ENCODE measurements at places on chromosomes 1 and 21.
A peak's percentile ranks its signal among the peaks of the same experiment; 100 is the strongest.

GRCh38 chr1:202628646-202629215, 81.5 kb downstream of the SYT2 start:
- DNase-seq, result no peak

GRCh38 chr1:46622344-46622743, 5.7 kb upstream of the MOB3C start:
- DNase-seq, result no peak

DNA sequence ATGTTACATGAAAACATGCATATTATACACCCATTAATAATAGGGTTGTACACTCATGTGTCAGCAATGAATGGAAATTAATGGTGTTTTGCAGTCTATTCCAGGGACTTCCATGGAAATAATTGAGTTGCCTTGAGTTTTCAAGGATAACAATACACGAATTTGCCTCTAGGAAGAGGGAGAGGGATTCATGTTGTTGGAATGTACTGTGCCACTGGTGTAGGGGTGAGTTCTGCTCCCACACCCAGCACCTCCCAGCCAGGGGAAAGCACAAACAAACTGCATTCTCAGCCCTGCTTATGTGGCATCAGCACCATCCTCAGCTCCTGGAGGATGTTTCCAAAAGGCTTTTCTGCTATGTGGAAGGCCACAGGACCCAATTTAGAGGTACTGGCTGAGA, 57.8 kb downstream of the BCAR3 start:
- peak; percentile 76 for DNase-seq

- DNase-seq, result no peak
Observed at GRCh38 chr21:25169370-25169769, 437.9 kb downstream of the MRPL39 start.

GRCh38 chr1:6181347-6181770, 1.2 kb upstream of the CHD5 start:
- peak; percentile 14 for DNase-seq

DNA sequence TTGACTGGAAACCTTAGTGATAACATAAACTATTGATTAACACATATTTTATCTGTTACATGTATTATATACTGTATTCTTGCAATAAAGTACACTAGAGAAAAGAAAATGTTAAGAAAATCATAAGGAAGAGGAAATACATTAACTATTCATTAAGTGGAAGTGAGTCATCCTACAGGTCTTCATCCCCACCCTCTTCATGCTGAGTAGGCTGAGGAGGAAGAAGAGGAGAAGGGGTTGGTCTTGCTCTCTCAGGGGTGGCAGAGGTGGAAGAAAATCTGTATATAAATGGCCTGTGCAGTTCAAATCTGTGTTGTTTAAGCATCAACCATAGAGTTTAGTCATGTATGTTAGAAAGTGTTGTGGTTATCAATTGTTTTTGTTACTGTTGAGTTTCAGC, 66.1 kb upstream of the CHODL start:
- no peak for DNase-seq

GRCh38 chr1:109805486-109806165, 41.9 kb upstream of the EPS8L3 start:
- no peak for DNase-seq

GRCh38 chr1:147597010-147597409, 55.7 kb downstream of the BCL9 start:
- DNase-seq, result no peak

GRCh38 chr1:214165850-214166374, 115.0 kb upstream of the SMYD2 start:
- DNase-seq, result no peak

DNA sequence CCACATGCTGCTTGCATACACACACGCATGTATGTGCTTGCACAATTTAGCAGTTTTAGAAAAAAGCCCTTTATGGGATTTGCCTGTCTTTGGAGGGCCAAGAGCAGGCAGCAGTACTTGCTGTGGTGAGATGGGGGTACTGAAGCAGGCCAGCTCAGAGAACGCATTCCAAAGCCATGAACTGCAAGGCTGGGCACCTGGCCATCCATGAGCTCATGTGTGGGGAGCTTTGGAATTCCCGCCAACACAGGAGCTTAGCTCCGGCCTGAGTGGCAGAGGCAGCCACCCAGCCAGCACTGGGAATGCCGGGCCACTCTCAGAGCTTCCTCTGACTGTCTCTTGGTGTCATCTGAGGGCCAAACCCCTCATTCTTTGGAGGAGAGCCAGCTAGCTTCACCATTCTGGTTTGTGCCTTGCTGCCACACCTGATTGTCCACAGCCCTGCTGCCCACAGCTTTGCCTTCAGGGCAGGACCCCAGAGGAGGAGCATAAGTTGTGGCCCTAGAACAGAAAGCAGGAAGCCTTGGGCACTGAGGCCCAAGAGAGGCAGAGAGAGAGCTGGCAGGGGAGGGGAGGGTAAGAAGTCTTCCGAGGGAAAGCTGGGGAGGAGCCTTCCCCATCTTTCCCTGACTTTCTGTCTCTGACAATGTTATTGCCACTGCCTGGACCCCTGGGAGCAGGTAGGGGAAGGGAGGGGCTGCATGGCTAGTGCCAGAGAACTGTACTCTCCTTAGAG, 92.1 kb upstream of the POU3F1 start:
- peak; percentile 95 for DNase-seq

GRCh38 chr21:21200939-21201615, 202.9 kb downstream of the NCAM2 start:
- DNase-seq, result no peak

DNA sequence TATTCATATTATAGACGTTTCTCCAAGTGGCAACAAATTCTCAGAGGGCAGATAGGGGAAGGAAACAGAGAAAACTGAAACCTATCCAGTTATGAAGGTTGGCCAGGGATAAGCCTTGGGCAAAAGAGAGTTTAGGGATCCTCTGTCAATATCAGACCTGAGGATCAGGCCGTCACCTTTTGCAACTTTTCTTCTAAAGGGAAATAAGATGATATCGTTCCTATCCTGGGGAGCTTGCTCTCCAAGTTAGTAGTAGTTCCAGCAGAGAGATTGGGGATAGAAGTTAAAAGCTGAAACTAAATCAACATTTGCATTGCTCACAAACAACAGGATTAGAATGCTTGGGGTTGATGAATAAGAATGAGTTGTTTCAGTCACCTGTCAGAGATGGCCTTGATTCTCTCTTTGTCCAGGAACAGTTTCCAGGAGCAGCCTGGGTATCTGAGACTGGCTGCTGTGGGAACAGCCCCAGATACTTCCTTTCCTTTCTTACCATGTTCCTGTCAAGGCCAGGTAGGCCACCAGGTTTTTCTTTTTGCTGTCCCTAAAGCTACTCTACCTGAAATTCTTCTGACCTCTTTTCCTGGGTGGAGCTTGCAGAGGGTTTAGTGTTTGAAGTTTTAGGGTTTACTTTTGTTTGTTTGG, 2.5 kb downstream of the RIIAD1 start:
- DNase-seq, result no peak

DNA sequence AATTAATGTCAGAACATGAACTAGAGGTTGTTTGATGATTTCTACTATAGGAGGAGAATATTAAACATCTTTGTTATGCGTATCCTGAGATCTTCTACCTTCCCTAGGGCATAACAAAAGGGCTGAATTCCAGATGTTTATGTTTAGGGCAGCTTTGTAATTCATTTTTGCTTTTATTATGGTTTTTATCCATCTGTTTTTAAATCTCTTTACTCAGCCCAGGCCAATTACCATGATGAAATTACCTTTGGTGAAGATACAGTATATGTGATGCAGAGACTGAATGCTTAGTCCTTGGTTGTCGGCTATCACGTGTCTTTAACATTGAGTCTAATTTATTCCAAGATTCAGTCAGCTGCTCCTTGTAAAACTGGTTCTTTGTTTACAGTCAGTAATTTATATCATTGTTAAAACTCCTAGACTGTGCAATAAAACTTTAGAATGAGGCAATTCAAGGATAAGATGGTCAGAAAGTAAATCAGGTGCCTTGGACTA, 176.9 kb downstream of the CTH start:
- DNase-seq, result no peak

DNA sequence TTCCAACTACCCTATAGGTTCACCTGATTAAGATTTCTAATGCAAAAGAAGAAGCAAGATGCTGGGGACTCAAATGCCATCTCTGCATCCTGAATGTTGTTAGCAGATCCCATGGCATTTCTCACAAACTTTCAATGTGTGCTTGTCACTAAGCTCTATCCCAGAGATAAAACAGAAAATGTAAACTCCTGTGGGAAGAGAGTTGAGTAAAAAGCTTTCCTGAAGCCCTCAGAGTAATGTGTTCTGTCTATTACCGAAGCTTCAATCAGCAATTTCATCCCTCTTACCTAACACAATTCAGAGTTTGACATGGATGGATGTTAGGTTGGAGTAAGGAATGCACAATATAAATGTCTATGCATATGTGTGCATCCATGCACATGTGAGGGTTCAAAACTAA, 829.9 kb upstream of the PRMT6 start:
- DNase-seq, result no peak

GRCh38 chr1:231590453-231591198, 36.0 kb upstream of the DISC1 start:
- peak; percentile 71 for DNase-seq

DNA sequence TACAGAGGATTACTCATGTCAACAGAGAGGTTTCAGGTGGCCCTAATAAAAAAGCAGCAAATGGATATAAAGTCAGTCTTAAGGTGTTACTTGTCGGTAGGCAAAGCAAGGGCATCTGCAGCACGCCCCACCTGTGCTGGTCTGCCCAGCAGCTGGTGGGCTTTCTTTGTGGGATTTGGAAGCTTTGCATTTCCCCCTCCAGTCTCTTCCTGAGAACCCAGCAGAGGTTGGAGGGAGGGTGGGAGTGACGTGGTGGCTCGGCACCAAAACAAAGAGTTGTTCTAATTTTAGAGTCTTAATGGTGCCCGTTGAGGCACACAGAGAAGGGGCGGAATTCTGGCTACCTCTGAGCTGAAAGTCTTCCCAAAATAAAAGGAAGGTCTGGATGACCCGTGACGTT, 4.8 kb upstream of the PCBP3 start:
- DNase-seq, result no peak

DNA sequence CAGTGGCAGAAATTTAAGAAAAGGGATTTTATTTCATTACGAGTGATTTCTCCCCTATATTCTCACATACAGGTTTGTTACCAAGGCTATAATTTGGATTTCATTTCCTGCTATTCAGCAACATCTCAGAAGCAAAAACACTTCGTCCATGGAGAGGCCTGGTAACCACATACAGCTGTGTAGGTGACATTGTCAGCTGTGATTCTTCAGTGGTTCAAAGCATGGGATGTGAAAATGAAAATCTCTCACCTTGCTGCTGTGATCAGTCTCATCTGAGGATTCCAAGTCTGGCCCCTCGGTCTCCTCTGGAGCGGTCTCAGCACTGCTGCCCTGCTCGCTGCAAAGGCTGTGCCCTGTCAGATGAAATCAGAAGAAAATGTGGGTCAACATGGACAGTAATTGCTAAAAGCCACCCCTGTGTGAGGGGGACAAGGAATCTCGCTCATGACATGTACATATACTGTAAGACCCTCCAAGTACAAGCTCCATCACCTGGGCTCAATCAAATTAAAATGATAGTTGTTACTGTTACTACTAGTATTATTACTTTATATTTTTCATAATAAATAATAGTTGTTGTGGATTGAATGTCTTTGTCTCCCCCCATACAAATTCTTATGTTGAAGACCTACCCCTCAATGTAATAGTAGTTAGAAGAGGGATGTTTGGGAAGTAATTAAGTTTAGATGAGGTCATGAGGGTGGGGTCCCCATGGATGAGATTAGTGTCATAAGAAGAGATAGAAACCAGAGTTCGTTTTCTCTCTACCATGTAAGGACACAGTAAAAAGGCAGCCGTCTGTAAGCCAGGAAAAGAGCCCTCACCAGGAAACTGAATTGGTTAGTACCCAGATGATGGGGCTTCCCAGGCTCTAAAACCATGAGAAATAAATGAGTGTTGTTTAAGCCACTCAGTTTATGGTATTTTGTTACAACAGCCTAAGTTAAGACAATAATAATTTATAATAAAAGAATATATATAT, 126.7 kb upstream of the KRTAP19-8 start:
- no peak for DNase-seq

DNA sequence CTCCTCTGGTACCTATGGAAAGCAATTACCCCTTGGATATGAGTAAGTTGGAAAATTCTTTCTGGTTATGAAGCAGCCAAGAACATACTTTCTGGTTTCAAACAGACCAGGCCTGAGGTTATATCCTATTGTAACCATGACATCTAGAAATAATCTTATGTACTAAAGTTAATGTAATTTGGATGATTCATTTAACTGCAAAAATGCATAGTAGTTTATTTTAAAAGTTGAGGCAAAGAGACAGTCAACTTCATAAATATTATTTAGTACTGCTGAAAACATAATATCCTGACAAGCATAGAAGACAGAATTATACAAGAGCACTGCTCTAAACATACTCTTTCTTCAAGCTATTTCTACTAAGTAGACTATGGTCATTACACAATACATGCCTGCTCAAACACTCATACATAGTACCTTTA, 25.5 kb downstream of the ODF2L start:
- DNase-seq, result peak; percentile 88

DNA sequence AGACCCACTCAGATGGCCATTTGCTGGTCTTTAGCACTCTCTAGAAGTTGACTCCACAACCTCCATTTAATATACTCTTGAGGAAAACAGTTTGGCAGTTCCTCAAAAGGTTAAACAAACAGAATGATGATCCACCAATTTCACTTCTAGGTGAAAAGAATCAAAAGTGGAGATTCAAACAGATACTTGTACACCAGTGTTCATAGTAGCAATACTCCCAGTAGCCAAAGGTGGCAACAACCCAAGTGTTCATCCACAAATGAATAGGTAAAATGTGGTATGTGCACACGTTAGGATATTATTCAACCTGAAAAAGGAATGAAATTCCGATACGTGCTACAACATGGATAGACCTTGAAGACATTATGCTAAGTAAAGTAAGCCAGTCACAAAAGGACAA, 6.3 kb downstream of the PRCC start:
- DNase-seq, result no peak

- no peak for DNase-seq
Observed at GRCh38 chr1:27192039-27192529, 37.2 kb upstream of the SLC9A1 start.

- no peak for DNase-seq
Observed at GRCh38 chr1:56550138-56550858, 29.1 kb downstream of the PLPP3 start.

GRCh38 chr1:30880678-30881318, 27.8 kb downstream of the SDC3 start:
- no peak for DNase-seq

DNA sequence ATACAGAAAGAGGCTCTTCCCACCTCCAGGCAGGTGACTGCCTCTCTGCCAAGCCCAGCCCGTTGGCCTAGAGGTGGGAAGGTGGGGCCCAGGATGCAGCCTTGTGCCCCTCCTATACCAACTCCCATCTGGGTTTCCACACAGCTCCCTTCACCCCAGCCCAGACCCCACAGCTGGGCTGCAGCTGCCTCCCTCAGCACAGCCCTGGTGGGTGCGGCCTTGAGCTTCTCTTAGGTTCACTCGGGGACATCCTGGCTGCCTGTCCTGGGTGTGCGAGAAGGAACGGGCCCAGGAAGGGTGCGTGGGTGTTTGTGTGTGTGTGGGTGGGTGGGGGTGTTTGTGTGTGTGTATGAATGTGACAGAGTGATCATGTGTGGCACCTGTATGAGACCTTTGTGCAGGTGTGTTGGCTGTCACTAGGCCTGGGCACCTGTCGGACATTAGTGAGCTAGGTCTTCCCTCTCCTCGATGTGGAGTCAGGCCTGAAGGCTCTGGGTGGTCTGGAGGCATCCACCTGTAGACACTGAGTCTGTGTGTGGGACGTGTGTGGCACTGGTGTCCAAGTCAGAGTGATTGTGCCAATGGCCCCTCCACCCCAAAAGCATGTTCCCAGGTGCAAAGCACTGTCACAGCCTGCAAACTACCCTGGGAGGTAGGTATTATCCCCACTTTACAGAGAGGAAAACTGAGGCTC, 30.7 kb downstream of the FOXO6 start:
- DNase-seq, result no peak

GRCh38 chr1:224670506-224670905, 54.4 kb downstream of the CNIH3 start:
- no peak for DNase-seq
